ENCODE measurements at places on chromosomes 1 and 21.

DNA sequence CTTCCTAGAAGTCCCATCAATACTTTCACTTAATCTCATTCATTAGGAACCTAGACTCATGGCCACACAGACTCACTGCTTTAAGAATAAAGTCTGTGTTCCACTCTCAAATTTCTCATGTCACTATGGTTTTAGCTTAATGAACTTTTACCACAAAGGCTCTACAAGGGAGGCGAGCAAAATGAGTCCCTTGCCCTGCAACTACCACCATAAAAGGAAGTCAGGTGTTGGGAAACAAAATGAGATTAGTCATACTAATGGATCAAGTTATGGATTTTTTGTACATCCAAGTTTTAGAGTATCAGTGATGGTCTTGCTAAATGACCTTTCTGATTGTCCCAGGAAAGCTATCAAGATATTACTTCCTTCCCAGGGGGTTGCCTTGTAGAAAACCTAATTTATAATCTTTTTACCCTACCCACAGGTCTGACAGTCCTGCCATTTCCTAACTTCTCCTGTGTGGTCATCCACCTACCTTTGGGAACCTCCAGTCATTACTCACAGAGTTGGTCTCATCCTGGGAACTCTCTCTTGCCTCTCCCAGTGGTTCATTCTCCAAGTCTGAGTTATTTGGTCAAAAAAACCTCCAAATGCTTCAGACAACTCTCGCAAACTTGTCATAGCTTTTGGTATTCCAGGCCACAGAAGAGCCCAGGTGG is 51.8 kb upstream of the SLC16A1 start:
- no peak for DNase-seq

DNA sequence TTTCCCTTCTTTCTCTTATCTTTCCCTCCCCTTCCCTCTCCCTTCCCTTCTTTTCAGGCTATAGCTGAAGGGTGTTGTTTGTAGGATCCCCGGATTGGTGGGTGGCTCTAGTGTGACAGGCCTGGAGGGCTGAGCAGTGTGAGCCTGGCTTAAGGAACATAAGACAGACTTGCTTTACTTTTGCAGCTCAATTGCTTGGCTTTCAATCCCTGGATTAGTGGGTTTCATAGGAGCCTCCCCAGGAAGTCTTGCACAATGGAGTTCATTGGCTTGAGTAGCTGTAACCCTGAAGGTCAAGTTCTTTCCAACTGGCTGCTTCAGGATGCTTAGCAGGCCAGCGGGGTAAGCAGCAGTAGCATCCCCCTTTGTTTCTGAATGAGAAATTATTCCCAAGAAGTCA is 126.7 kb downstream of the CAMTA1 start:
- no peak for DNase-seq

DNA sequence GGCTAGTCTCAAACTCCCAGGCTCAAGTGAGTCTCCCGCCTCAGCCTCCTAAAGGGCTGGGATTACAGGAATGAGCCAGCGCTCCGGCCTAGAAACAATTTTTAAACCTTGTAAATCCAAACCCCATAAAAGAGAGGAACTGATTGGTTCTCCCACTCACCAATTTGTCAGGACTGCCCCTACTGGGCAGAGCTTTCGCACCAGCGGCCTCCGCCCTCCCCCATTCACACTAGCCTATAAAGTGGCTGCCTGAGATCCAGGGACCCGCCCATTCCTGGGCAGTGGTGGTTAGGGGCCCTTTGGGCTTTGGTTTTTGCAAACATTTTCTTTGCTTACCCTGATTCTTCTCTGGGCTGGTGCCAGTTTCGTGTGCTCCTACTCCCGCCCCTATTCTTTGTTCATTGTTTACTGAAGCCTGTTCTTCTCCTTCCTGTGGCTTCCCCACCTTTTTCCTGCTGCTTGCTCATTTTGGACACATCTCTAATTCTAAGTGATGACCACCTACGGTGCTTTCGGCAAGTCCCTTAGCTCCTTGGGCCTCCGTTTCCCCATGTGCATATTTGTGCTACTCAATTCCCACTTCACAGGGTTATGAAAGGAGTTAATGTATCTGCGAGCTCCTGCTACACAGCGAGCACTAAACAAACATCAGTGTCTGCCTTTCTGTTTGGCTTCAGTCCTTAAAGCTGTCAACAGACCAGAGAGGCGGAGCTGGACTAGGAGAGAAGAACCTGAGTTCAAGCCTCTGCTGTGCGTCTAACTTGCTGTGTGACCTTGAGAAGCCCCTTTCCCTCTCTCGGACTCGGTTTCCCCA is 39.8 kb upstream of the CLIC4 start:
- DNase-seq: peak; percentile 78

DNA sequence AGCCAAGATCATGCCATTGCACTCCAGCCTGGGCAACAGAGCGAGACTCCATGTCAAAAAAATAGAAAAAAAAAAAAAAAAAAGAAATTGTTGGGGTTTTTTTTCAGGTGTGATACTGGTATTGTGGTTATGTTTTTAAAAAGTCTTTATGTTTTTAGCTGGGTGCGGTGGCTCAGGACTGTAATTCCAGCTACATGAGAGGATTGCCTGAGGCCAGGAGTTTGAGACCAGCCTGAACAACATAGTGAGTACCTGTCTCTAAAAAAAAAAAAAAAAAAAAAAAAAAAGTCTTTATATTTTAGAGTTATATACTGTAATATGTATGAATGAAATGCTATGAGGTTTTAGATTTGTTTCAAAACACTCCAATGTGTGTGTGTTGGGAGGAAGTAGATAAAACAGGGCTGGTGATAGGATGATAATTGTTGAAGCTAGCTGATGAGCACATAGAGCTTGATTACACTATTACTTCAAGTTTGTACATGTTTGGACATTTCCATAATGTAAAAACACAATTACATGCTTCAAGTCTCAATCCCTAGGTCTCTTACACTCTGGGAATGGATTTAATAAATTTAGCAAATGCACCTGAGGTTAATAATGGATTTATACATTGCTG is 30.2 kb upstream of the ATP5PO start:
- DNase-seq: peak; percentile 75

DNA sequence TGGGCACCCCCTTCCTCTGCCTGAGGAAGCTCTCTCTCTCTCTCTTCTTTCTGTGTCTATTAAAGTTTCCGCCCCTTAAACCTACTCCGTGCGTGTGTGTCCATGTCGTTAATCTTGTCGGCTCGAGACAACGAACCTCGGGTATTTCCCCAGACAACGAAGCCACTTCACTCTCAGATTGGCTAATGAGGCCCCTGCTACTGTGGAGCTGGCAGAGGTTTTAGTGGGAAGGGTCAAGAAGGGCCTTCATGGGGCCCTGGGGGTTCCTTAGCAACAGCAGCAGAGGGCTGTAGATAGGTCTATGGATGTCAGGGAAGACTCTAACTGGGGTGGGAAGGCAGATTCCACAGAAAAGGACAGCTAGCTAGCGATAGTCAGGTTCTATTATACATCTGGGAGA is 239.8 kb upstream of the RAB4A start:
- peak; percentile 30 for DNase-seq

DNA sequence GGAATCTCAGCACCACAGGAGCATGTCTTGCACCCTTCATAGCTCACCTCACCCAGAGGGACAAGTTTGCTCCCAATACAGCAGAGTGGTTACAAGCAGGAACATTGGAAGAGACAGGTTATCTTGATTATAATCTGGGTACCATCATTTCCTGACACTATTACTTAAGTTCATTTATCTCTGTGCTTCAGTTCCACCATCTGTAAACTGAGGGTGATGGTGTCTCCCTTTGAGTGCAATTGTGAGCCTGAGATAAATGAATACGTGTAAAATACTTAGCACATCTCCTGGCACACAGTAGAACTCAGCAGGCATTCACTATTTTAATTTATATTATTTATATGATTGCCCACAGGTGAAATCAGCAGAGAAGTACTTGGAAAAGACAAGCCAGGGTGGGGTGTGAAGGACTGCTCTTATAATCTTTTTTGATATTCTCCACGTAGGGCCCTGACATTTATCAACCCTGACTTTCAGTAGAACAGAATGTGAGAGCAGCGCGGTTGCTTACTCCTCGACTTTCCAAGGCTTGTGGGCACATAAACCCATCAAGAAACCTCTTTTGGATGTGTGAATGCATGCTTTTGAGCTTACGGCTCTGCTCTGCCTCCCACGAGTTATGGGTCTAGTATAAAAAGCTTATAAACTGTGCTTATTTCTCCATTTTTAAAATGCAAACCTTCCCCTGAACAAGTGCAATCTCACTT is 34.9 kb downstream of the DUSP10 start:
- peak; percentile 67 for DNase-seq

DNA sequence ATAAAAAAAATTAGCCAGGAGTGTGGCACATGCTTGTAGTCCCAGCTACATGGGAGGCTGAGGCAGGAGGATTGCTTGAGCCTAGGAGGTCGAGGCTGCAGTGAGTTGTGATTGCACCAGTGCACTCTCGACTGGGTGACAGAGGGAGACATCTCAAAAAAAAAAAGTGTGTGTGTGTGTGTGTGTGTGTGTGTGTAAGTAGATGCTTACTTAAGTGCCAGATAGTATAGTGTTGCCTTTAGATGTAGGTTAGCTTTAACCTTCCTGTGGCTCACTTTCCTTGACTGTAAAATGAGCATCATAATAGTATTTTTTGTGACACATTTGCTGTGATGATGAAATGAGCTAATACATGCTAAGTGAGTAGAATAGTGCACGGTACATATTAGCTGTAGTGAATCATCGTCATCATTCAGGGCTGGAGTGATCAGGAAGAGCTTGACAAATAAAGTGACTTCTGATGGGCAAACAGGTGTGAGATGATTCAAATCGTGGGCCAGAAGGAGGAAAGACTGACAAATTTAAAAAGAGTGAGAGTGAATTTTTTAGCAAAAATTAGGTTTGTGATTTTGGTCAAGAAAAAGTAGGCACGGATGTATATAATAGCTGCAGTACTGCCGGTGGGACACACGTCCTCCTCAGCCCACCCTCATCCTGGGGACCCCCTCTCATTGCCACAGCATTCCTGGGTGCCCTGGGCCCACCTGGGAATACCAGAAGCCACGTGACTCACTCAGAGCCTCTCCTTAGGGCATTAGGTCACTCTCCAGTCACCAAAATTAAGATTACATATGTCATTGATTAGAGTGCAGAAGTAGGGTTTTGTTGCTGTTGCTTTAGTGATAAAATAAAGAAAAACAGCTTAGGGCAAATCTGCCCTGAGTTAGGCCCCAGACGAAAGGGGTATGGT is 33.9 kb downstream of the EIF2D start:
- DNase-seq: no peak

All from hematopoietic multipotent progenitor cell treated with erythropoietin and hydrocortisone succinate and interleukin-3 and kit ligand, for 8 days (in vitro differentiated cells).